ENCODE measurements at places on chromosomes 11 and 22.
A peak's percentile ranks its signal among the peaks of the same experiment; 100 is the strongest.

- peak; percentile 59 for DNase-seq
These were observed 21.7 kb downstream of the SLC43A1 start for GRCh38 chr11:57493507-57494503.

GRCh38 chr11:21505070-21505469 is 687.8 kb upstream of the ANO5 start:
- DNase-seq = no peak

- DNase-seq = no peak
These were observed 9.6 kb downstream of the DENND6B start for GRCh38 chr22:50317178-50317577.

DNA sequence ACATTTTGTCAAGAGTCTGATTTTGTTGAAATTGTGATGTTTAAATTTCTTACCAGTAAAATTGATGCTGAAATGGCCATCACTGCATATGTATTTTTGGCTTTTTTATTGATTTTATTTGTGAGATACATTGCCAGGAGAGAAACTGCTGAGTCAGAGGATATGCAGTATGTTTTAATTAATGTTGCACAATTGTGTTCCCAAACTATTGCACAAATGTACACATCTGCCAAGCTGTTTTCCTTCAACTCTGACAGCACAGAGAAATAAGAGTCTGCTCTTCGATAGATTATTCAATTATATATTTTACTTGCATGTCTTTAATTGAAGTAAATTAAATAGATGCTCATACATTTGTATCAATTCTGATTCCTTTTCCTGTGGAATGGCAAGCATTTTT is 640.2 kb upstream of the LUZP2 start:
- no peak for DNase-seq

GRCh38 chr11:120928627-120929026 is 95.3 kb upstream of the TBCEL start:
- no peak for DNase-seq

- DNase-seq = no peak
These were observed 134.0 kb downstream of the TTC17 start for GRCh38 chr11:43492701-43493100.

GRCh38 chr22:29870574-29870973 is 12.4 kb upstream of the MTMR3 start:
- DNase-seq = no peak

Measured in KBM-7 (cell line).